Esophagus squamous epithelium (tissue), 5 donors: ENCODE measurements at places on chromosomes 4 and X. TPM values are rescaled to one million over a fixed set of nuclear protein-coding genes. Genes with fewer than 3 reads are reported as not detected.

DNA sequence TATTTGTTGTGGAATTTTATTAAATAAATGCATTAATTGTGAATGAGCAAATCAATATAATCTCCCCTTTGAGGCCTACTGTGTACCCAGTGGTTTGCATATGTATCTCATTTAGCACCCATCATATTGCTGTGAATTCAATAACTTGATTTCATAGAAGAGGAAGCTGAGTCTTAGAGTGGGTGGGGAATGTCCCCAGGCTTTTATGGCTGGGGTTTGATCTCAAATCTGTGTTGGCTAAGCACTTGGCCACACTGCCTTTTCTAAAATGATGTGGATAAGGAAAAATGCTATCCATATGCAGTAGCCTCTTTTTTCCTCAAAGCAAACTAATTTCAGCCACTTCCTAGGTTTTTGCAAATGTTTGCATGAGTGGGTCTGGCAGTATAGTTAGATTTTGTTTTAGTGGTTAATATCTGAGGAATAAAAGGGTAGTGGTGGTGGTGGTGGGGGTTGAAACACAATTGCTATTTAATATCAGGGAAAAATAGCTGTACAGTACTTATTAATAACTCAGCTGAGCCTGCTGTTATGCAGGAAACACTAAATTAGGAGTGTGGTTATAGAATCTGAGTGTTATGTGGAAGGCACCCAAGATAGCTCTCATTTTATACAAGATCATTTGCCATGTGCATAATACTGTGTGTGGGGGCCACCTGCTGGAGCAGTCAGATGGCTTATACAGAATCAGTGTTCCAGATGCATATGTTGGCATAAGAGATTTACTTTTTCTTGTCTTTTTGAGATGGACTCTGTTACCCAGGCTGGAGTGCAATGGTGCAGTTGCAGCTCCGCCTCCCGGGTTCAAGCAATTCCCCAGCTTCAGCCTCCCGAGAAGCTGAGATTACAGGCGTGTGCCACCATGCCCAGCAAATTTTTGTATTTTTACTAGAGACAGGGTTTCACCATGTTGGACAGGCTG is 108.0 kb downstream of the TMEM131L start:
- no peak for DNase-seq

GRCh38 chr4:156805696-156806095 is 165.9 kb downstream of the PDGFC start:
- no peak for DNase-seq

DNA sequence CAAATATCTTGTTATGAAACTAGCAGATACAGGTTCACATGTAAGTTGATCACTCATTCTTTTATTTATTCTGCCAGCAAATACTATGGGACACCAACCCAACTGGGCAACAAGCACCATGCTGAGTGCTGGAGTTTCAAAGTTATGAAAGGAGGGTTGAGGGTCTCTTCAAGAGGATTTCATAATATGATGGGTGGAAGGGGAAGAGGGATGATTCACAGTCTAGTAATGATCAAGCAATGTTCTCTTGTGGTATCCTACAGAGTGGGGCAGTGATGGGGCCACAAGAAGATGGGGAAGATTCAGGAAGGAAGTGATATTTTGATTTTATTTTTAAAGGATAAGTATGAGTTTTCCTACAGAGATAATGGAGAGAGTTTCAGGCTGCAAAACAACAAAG is 46.2 kb upstream of the TXK start:
- no peak for DNase-seq

GRCh38 chr4:127250577-127250976 is 382.2 kb upstream of the INTU start:
- no peak for DNase-seq

DNA sequence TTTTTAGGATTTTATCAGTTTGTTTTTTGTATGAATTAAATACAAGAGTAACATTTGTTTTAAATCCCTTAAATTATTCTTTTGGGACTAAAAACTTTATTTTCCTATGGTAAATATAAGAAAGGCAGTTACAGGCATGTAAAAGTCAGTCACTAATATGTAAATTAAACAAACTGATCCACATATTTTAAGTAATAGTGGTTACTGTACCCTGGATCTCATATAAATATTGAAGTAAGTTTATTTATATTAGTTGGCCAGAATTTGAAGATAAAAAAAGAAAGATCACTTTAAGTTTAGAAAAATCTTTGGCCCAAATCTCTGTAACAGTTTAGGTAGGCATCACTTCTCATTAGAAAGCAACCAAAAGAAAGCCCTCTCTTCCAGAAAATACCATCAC is 45.8 kb downstream of the LDB2 start:
- DNase-seq = no peak

- no peak for DNase-seq
These were observed 19.1 kb downstream of the FGFRL1 start for GRCh38 chr4:1030559-1030958.

GRCh38 chr4:128060121-128060698 is 902 bp upstream of the LARP1B start:
- no peak for DNase-seq

DNA sequence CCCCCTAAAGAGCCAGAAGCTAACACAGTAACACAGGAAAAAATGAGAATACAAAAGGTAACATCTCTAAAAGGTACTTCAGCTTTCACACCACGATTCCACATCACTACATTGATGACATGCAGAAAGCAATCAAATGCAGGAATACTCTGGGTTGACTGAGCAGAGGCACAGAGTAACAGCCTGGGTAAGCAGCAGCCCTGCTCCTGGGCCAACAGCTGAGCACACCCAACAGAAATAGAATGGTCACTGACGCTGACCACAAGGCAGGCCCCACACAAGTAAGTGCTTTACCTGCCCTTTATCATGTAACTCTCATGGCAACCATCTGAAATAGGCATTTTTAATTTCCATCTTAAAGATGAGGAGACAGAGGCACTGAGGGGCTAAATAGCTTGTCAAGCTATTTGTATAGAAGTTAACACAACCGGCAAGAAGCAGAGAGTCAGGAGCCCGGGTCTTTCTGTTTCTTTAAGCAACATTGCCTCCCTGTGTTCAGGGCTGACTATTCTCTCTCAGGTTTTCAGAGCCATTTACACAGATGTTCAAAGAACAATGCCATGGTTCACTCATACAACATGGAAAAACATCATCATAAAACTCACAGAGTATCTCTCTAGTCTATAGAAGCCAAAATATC is 168.9 kb downstream of the ZNF674 start:
- DNase-seq = no peak

- no peak for DNase-seq
These were observed 893.7 kb upstream of the SLIT2 start for GRCh38 chr4:19358015-19358414.

GRCh38 chr4:16023776-16024408 is 59.9 kb downstream of the PROM1 start:
- no peak for DNase-seq

DNA sequence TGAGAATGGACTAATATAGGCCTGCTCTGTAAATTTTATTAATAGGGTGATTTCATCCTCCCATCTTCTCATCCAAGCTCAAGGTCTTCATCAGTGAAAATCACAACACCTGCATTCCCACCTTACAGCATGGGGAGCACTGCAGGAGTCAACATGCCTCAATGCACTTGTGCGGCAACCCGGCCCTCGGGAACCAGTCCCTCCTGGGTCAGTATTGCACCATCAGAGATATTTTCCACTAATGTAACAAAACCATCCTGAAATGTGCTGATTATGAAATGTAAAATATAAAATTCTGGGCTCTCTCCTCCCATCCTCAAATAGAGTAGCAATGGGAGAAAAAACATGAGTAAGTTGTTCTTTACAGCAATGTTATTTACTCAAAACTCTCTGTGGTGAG is 13.0 kb downstream of the USP46 start:
- DNase-seq = no peak

DNA sequence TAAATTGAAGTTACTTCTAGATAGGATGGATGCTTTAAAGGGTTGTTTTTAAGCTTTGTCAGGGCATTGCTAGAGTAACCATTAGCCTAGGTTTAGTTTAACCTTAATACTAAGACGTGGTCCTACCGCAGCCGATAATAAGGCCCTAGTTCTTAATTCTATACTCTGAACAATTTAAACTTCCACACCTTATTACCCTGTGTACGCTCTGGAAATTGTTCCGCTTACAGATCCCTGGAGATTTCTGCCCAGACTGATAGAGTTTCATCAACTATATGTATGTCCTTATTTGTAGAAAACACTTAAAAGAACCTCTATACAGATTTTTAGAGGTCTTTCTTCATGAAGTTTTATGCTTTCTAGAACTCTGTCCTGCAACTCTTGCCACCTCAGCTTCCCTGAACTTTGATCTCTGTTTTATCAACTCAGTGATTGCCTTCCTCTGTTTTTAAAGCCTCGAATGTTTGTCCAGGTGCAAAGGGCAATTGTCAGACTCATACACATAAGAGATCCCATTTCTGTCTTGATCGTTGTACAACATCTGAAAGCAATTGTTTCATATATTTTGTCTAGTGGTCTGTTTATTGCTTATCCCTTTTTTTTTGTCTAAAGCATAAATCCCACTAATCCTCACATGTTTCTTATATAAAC is 71.1 kb upstream of the VCX start:
- no peak for DNase-seq

- no peak for DNase-seq
These were observed 139.1 kb downstream of the VEGFC start for GRCh38 chr4:176653401-176654220.

GRCh38 chr4:79272761-79273160 is 53.1 kb downstream of the NAA11 start:
- DNase-seq = no peak

GRCh38 chrX:68511255-68511654 is 12.4 kb downstream of the YIPF6 start:
- no peak for DNase-seq

DNA sequence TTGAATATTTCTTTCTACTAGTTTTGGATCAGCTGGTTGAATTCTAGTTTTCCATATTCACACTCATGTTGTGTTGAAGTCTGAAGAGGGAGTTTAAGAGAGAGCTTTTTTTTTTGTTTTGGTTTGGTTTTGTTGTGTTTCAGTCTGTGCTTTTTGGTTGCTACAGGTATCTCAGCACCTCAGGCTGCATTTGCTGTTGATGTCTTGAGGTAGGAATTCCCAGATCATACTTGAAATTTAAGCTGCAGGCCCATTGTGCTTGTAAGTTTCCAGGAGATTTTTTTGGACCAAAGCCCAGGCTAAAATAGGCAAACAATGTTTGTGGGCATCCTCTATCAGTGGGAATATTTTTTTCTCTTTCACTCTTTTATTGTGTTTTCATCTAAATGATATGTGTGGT is 190.2 kb upstream of the AGA start:
- no peak for DNase-seq

GRCh38 chr4:84583876-84584380 is 1.0 kb downstream of the CDS1 start:
- DNase-seq = no peak

DNA sequence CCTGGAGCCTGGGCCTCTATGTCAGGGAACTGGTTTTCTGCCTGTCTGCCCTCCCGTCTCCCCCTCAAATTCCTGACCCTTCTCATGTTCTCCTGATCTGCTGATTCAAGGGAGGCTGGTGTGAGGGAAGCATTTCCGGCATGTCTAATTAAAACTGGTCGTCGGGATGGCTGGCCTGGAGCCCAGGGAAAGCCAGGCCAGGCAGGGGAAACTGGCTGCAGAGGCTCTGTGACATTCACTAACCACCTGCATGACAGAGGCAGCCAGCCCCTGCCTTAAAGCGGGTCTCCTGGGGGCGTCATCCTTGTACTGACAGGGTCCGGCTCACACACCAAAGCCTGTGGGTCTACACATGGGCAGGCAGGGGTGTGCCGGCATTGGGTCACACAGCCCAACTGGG is 35.2 kb downstream of the ABLIM2 start:
- no peak for DNase-seq

DNA sequence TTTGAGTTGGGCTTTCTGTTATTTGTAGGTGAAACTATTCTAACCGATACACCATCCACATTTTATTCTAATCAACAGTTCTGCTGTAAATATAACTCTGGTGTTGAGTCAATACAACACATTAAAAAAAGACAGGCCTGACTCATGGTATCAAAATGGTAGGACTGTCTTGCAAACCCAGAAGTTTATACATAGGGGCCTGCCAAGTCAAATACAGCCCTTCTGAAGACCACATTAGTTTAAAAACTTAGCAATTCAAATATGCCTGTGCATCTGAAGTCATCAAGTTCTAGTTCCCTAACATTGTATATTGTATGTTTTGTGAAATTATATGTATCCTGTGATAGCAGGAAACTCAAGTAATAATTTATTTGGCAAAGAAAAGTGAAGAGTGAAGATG is 24.4 kb upstream of the PDE5A start:
- no peak for DNase-seq

DNA sequence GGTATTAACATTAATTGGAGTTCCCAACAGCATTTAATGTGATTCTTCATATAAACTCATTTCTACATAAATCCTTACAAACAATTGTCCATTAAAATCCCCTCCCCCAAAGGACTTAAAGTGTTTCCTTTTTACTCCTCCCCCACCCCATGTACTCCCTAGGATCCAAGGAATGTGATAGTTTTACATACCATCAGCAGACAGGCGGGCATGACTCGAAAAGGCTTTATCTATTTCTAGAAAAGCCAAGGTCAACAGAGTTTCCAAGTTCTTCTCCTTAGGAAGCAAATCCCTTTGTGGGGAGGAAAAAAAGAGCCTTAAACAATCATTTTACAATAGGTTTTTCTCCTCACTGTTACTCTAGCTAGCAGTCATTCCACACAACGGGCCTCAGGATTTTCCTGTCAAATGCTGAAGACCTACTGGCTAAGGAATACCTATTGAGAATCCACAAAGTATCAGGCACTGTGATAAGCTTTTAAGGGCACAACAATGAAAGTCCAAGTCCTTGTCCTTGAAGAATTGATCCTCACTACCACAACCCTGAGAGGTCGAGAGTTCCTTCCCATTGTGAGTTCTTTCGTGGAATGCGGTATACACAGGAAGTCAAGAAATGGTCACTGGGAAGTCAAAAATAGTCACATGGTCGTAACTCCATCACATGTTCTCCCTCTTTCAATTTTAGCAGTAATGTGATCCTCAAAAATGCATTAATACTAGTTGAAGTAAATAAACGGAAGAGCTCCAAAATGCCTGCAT is 7.2 kb downstream of the PPM1K start:
- no peak for DNase-seq

GRCh38 chr4:155964016-155964891 is 10.6 kb upstream of the CTSO start:
- no peak for DNase-seq

Gene ETDB
- not detected for total RNA-seq

Gene IKBKG
- total RNA-seq = 9.9 TPM

Gene SUPT20HL2
- not detected for total RNA-seq

Gene CLIC2
- total RNA-seq = 3.0 TPM

Gene ENOPH1
- 29.9 TPM for total RNA-seq

Gene LAMTOR3
- total RNA-seq = 56.3 TPM

Gene SHOX
- total RNA-seq = not detected

Gene CCNG2
- 39.2 TPM for total RNA-seq

Gene TEX11
- not detected for total RNA-seq

Gene SOWAHB
- 17.1 TPM for total RNA-seq

Gene TNIP2
- total RNA-seq = 45.4 TPM

Gene LRPAP1
- 146 TPM for total RNA-seq

Gene BRS3
- total RNA-seq = not detected

Gene HSFX4
- total RNA-seq = not detected

Gene ACTRT1
- not detected for total RNA-seq

Gene NXF2B
- not detected for total RNA-seq

Gene CDX4
- not detected for total RNA-seq
